ENCODE measurements at places on chromosomes 2 and 18.

- DNase-seq, result no peak
These were observed 42.1 kb downstream of the RAPH1 start for GRCh38 chr2:203492965-203493364.

DNA sequence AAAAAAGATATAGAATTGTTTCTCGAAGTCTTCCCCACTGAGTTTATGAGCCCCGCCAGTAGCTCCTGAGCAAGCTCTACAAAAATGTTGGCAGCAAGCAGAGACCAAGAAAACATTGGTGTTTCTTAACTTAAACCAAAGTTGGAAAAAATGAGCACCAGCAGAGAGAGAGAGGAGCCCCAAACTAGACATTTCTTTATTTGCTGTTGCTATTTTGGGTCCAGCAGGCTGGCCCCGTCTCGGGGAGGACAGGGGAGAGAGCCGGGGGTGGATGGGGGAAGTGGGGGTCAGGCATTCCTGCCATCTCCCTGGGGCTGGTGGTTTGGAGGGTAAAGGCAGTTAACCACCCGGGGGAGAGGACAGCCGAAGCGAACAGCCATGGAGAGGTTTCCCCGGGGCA is 113.0 kb downstream of the DYSF start:
- DNase-seq, result peak; percentile 12

DNA sequence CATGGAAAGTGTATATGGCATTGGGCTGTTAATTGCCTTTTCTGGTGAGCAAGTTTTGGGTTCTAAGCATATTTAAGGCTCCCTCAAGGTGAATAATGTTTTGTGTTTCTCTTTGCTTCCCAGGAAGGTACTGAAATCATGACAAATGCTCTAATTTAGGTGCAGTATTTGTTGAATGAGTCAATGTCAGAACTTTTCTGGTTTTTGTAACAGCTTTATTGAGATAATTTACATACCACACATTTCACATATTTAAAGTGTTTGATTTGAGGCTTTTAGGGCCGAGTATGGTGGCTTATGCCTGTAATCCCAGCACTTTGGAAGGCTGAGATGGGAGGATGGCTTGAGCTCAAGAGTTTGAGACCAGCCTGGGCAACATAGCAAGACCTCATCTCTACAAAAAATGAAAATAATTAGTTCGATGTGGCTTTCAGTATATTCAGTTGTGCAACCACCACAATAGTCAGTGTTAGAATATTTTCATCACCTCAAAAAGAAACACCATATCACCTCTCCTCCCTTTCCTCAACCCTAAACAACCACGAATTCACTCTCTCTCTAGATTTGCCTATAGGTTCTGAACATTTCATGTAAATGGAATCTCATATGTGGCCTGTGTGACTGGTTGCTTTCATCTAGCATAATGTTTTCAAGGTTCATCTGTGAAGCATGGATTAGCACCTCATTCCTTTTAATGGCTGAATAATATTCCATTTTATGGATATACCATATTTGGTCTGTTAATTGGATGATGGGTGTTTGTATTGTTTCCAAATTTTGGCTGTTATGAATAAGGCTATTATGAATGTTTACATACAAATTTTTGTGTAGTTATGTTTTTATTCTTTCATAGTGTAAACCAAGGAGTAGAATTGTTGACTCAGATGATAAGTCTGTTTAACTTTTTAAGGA is 54.9 kb downstream of the MGAT5 start:
- DNase-seq, result no peak

DNA sequence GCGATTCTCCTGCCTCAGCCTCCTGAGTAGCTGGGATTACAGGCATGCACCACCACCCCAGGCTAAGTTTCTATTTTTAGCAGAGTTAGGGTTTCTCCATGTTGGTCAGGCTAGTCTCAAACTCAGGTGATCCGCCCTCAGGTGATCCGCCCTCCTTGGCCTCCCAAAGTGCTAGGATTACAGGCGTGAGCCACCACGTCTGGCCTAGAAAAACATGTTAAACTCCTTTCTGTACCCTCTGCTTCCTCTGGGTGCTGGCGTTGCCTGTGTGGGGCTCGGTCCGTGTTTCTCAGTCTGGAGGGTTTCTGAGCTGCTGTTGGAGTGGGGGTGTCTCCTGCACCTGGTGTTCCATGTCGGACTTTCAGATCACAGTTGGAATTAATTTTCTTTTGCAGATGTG is 17.9 kb downstream of the LDLRAD4 start:
- no peak for DNase-seq

GRCh38 chr2:155703917-155704316 is 628.6 kb downstream of the NR4A2 start:
- no peak for DNase-seq

DNA sequence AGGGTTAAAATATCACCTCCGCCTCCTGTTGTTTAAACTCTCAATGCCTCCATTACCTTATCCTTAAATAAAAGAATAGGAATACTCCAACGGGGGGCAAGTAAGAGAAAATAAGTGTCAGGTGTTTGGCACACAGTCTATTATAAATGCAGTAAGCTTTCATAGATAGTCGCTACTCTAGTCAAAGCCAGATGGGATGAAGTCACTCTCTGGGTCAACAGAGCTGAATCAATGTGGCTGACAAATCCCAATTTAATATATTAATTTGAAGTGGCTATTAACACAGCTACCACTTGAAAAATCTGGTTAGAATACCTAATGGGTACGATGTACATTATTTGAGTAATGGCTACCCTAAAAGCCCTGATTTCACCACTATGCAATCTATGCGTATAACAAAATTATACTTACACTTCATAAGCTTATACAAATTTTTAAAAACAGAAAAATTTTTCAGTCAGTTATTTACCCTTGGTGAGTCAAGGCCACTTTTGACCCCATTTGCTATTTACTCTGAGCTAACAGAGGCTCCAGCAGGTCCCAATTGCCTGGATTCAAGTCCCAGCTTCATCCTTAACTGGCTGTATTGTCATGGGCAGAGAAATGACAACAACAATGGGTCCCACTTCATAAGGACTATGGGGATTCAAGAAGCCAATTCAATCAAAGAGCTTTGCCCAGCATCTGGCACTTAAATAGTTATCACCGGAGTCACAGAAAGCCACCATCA is 167.5 kb upstream of the PID1 start:
- DNase-seq, result no peak

DNA sequence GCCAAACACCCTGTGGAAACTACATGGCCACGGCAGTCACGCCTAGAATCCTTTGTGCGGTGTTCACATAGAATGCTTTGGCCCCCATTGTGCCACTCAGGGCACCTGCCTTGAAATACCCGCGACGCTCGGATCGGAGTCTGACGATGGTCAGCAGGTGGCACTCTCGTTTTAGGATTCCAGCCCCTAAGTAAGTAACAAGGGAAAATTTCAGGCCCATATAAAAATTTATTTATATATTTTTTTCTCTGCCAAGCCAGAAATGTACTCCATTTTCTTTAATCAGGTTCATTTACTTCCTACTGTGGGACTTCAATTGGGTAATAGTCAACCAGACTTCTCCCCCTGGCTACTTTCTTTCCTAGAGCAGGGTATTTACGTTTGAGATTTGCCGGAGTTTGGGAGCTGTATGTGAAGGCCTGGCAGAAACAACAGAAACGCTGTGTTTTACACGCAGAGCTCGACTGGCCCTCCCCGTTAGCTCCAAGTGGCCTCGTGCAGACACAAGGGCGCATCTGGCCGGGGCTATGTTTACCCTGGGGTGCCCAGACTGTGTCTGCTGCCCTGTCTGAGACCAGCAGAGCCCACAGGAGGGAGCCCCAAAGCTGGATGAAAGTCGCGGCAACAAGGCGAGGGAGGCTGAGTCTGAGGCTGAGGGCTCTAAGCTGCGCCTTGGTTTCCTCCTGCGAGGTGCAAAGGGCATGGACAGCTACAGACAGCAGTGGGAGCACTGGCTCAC is 41.6 kb downstream of the LRRC30 start:
- DNase-seq, result peak; percentile 17

- no peak for DNase-seq
These were observed 39.0 kb downstream of the GLI2 start for GRCh38 chr2:120774557-120775160.

DNA sequence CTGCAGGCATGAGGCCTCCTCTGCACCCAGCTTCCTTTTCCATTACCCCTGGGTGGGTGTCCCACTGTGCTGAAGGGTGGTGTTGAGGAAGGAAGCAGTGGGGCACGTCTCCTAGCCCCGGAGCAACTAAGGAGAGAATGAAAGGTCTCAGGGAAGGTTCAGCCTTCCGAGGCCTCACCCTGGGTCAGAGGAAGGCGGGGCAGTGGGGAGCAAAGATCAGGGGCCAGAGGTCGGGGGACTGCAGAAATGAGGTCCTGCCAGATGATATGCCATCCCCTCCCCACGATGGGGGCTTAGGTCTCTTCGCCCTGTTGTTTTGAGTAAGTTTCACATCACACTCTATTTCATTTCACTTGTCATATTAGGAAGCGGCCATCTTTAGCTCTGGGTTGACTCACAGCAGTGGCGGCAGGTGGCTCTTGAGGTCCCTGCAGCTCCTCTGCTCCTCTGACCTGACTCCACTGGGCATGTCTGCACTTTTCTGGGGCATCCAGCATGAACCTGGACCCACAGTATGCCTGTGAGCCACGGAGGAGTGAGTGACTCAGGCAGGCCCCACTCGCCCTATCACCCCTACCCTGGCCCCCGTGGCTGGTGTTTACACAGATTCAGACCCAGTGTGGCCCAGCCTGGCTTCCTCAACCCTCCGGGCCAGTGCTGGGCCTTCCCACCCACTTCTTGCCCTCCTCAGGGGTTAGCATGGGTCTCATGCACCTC is 153.7 kb upstream of the SMAD2 start:
- no peak for DNase-seq

- DNase-seq, result no peak
These were observed 164.9 kb upstream of the AGAP1 start for GRCh38 chr2:235328991-235329390.

DNA sequence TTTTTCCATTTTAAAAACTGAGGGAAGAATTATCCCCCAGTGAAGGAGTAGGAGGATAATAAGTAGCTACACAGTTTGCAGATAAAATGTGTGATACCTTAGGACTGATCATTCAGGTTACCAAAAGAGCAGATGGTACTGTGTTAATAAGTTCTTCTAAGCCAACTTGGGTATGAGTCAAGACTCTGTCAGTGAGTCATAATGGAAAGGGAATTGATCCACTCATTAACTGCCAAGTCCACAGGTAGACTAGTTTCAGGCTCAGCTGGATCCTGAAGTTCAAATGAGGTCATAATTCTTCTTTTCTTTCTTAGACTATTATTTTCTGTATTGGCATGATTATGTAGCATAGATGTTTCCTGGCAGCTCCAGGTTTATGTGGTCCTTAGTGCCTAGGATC is 142.4 kb upstream of the ALPP start:
- DNase-seq, result no peak

DNA sequence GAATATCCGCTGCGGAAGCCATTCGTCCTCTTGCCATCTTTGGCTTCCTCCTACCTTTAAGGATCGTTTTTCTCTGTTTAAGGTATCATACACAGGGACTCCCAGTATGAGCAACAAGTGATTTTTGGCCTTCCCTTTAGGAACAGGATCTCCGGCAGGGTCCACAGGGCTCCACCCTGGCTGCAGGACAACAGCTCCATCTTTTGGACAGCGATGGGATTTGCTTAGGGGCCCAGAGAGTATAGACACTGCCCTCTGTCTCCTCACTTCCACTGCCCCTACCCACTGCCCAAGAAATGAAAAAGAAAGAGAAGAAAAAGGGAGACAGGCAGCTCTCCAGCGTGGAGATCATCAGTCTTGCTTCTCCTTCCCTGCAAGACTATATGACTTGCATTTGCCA is 224.5 kb downstream of the UXS1 start:
- no peak for DNase-seq

- no peak for DNase-seq
These were observed 139.7 kb downstream of the ATP9B start for GRCh38 chr18:79208906-79209305.

GRCh38 chr2:64958556-64958955 is 30.6 kb upstream of the SLC1A4 start:
- DNase-seq, result no peak

GRCh38 chr18:49959176-49959575 is 145.8 kb upstream of the ACAA2 start:
- DNase-seq, result no peak

GRCh38 chr2:217538719-217539118 is 464.1 kb downstream of the TNS1 start:
- DNase-seq, result no peak

DNA sequence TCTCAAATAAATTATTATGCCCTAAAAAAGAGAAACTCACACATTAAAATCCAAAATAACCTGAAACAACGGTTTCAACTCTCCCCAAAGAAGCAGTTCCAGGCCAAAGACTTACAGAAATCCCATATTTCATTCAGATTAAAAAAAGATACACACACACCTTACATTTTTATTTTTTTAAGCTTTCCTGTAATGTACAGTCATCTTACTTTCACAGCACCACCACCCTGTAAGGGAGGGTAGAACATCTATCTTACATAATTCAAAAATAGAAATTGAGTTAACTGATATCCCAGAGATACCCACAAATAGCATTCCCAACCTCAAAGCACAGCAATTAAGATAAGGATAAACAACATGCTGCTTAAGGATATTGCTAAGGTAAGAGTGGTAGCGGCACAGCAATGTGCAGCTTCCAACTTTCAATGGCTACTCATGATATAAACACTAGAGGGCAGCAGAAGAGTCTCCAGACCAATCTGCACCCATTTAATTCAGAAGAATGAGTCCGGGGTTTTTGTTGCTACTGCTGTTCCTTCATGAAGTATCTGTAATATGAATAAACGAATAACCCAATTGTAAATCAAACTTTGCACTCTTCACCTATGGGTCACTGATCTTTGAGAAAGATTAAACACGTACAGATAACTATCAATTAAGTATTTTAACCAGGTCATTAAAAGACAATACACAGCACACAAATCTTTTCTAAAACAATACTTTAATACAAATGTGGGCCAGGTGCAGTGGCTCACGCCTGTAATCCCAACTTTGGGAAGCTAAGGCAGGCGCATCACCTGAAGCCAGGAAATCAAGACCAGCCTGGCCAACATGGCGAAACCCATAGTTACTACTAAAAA is 11.3 kb downstream of the GFPT1 start:
- no peak for DNase-seq

GRCh38 chr2:240900141-240900860 is 4.3 kb upstream of the MAB21L4 start:
- no peak for DNase-seq
